Putamen (tissue), 1 donor: ENCODE measurements at places on chromosomes 11 and 22.

DNA sequence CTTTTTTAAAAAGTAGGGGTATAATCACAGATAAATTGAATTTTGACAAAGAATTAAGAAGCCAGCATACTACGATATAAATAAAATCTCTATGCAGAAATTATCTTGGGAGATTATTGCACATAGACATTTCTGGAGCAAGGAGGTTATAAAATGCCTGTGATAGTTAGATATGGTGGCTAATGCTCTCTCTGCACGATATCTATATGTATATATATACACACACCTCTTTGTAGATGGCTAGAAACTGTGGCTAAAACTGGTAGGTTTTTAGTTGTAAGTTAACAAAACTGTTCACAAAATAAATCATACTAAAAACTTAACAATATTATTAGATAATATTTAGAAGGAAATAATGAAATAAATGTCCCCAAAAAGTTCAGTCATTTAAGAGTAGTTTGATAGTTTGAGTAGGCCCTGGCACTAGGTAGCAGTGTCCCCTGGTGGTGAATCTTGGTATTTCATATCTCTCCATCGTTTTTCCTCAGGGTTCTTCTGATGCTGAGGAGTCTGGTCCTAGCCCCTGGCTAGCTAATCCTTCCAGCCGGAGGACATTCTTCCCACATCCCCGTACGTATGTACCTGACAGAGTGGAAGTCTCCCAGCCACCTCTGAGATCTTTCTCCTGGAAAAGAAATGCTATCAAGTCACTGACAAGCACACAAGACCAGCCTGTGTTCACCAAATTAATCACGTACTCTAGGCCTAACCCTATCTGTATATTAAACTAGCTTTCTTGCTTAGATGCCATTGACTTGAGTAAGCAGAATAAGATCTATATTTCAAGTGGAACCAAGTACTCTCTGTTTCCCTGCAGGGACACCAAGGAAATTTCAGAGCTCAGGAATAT is 32.2 kb downstream of the ART5 start:
- no peak for DNase-seq

DNA sequence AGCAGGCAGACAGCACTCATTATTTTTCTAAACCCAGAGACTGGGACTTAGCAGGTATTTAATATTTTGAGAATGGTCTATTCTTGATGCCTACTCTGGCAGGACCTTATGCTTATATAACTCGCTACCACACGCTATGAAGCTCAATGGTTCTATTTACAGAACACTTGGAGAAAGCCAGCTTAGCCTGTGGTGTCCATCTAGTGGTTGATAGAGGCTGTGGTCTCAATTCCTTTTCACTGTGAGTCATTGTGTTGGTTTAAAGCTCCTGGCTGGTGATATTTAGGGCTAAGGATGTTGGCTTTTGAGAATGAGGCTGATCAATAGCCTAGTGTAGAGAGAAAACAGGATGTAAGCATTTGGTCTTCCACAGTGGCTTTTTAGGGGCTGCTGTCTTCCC is 206.4 kb downstream of the DBX1 start:
- DNase-seq = peak; percentile 63

DNA sequence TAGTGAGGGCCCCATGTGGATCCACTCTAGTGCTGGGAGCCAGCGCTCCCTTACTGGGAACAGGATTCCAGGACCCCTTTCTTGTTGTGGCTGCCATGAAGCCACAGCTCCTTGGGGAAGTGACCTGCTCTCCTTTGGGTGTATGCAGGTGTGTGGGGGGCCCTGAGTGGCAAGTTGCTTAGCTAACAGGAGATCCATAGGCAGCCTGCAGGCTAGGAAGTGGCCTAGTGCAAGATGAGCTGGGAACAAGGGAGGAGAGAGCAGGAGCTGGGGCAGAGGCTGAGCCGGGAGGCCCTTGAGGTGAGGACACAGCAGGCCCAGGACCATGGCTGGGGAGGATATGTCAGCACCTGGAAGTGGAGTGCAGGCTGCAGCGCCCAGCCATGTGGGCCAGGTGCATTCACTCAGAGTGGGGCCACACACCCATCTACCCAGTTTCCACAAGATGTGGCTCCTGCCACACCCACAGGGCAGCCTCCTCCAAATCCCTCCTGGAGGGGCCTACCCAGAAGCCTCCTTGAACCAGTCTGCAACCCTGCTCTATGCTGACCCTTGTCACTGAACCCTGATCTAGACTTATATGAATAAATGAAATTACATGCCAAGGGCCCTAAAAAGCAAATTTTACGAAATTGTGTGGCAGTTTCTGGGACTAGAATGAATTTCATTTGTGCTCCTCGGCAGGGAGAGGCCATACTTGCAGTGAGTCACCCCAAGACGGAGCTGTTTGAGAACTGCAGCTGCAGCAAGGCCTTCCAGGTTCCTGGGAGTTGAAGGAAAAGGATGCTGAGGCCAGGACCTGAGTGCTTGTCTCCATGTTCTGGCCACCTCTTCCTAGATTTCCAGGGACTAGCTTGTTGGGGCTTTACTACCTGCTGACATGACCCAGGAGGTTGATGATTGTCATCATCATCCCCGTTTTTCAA is 3.2 kb downstream of the THAP7 start:
- no peak for DNase-seq

DNA sequence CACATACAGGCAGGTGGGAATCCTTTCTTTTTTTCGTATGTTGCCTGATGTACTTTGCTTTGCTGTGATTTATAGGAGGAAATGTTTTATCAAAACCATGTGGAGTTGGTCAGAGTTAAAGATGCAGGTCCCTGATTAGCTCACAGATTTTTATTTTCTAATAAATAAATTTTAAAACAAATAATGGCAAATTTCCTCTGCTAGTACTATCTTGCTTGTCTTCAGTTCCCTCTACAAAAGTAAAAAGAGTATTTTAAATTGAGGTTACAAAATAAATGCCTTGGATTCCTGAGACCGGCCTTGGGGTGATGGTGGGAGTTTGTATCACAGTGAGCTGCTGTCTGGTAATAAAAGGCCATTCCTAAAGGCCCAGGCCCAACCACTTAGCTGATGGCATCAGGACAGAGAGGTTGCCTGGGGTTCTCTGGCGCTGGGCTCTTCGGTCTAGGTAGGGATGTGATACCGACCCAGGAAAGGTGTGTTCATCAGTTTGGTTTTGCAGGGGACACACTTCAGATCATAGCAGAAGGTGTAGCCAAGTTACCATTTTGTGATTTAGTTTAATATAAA is 129.0 kb downstream of the TBC1D22A start:
- no peak for DNase-seq

DNA sequence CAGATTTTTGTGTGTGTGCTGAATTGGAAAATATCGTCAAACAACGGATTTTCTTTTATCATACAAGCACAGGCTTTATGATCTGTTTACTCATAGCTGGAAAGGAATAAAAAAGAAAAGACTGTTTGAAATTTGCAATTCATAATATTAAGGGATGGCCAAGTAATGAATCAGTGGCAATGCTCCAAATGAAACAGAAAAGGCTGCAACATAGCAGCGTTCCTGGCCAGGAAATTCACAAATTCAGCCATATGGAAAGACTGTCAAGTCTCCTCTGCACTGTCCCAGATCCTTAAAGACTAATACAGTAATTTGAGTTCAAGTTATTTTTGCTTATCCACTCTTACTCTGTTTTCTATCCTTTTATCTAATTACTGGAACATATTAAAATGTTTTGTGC is 98.2 kb downstream of the MSANTD4 start:
- DNase-seq = no peak

- no peak for DNase-seq
Measured at GRCh38 chr11:19802773-19803293, 90.2 kb downstream of the NAV2 start.

DNA sequence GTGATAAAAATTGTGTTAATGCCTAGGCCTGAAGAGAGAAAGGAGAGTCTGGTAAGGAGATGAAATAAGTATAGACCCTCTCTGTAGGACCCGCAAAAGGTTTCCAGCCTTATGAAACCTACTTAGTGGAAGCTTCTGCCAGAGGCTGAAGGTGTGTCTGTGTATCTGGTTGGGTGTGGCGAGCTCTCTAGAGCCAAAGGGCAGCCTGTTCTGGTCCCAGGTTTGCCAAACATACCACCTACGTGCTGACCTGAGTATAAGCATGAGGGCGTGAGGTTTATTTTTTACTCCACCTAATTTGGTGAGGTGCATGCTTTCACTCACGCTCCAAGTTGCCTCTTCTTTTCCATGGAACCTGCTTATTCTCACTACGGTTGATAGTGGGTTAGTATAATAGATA is 5.6 kb downstream of the CSTPP1 start:
- no peak for DNase-seq

DNA sequence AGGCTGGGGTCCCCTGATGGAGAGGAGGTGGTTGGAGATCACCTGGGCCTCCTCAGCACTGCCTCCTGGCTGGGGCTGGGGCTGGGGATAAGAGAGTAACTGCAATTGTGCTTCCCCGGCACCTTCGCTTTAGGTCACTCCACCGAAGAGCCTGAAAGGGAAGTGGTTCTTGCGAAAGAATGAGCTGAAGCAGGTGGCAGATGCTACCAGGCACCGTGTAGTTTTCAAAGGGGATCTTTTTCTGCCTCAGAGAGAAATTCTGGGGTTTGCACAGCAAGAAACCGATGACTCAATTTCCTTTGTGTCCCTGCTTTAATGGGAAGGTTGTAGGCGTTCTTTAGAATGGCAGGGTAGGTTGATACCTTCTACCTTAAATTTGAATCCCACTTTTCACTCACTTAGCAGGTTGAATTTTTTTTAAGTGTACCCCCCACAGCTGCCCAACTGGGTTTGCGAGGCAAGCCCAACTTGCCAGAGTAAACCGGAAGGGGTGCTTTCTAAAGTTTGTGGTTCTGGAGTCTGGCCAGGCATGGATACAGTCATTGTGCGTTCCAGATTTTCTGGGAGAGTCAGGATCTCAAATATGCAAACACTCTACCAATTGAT is 5.3 kb downstream of the CD44 start:
- DNase-seq = no peak

DNA sequence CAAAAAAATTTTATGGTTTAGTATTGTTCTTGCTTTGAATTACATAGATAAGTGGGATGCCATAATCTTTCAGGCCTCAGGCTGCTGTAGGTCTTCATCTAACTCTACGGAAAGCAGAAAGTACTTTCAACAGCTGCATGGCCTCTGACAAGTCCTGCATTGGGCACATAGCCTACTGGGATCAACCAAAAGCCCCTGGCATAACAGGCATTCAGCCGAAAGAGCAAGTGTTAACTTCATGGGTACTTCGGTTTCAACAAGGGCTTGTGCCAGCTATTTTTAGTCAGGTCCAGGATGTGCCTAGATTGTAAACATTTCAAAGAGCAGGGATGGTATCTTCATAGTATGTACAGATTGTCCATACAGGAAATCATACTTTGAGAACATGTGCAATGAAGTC is 3.1 kb downstream of the SLN start:
- no peak for DNase-seq

DNA sequence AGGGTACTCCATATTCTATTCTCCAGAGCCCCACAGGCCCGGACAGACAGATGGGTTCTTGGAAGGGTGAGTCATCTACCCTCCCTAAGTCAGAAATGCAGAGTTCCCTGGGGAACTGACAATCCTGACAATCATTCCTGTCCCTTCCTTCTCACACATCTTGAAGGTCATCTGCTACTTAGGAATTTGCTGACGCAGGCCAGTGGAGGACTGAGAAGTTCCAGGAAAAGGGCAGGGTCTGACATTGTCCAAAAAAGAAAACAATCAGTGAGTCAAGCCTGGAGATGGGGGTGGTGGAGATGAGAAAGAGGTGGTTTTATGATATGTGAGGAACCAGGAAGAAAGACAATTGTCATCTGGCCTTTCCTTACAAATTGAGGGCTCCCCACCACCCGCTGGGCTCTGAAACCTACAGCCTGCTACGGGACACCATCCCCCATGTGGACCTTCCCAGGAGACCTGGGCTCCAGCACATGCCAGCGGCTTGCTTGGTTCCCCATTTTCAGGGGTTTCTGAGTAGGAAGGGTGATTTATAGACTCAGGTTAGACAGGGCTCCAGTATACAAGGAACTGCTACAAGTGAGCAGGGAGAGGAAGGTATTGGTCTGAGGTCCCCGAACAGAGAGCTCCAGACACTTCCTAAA is 12.9 kb downstream of the CD59 start:
- DNase-seq = no peak

GRCh38 chr22:17769716-17770082 is 4.6 kb downstream of the BID start:
- DNase-seq = no peak

DNA sequence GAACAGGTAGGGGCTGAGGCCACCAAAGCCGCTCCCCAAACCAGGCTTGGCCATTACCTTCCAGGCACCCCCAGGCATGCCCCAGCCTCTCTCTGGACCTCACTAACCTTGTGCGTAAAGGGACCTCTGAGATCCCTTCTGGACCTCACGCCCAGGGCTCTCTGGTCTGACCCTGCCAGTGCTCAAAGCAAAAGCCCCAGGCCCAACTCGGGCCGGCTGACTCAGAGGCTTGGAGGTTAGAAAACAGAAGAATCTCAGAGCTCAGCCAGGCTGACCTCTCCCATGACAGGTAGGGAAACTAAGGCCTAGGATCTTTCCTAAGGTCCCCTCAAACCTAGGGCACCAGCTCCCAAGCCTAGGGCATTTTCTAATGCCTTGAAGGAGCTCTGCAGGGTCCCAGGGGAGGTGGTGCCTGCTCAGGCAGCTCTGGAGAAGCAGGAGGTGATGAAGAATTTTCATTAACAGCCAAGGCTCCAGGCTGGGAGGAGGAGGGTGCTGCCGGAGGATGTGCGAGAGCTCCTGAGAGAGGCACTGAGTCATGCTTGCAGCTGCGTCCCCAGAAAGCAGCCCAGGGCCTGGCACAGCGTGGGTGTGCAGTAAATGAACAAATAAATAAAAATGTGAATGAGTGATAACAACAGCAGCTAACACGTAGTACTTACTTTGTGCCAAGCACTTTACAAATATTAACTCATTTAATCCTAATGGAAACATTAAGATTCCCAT is 25.6 kb downstream of the ARRB1 start:
- DNase-seq = peak; percentile 83

GRCh38 chr11:16899708-16900303 is 114.4 kb downstream of the PLEKHA7 start:
- no peak for DNase-seq

DNA sequence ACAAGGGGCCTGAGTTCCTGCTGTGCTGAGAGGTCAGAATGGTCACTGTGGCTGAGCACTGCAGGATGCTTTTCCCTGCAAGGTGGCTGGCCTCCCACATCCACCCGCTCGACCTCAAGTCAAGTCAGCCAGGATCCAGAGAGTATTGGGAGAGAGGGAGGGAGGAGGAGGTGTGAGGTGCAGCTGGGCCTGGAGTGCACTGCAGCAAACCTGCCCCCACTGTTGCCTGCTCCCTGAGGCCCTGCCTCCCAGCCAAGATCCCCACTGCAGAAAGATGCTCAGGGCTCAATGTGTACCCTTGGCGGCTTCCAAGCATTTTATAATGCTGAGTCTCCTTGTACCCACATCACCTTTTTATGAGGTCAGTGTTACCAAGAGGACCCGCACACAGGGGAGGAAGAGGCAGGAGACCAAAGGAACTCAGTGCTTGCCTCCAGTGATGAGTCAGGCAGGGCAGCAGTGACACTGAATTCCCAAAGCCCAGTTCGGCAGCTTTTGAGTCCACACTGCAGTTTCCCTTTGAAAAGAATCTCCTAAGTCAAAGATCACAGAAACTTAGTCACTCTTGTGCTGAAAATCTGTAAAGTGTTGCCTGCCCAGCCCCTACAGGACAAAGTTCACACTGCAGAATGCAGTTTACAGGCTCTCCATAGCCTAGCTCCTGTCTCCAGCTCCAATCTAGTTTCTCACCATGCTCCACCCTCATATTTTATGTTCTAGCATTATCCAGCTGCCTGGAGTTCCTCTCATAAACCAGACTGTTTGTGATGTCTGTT is 3.1 kb downstream of the ENDOD1 start:
- DNase-seq = no peak
